ENCODE measurements at places on chromosomes 1 and 21. TPM values are rescaled to one million over a fixed set of nuclear protein-coding genes. Genes with fewer than 3 reads are reported as not detected.

ADORA3 gene
- not detected for total RNA-seq

IFNAR1 gene
- total RNA-seq: 18.9 TPM

NMNAT2 gene
- 0.71 TPM for total RNA-seq

AUNIP gene
- 5.8 TPM for total RNA-seq

CD52 gene
- total RNA-seq: not detected

RGSL1 gene
- not detected for total RNA-seq

POLR3GL gene
- total RNA-seq: 9.6 TPM

Measured in A549 treated with RU486 at 1 μM for 4 hours (cell line).